ENCODE measurements at places on chromosomes 2 and 18.

GRCh38 chr2:203327582-203327900 is 653 bp upstream of the ABI2 start:
- peak overlapping the region; percentile 81 for H3K4me3 ChIP-seq
- H3K27ac ChIP-seq: peak overlapping the region; percentile 21
- peaks cover 3% of the 10 kb centered on the region for H3K36me3 ChIP-seq
- H3K27me3 ChIP-seq: peaks cover 3% of the 10 kb centered on the region
- no peak for DNase-seq
- peaks cover 28% of the 10 kb centered on the region for H3K4me1 ChIP-seq

DNA sequence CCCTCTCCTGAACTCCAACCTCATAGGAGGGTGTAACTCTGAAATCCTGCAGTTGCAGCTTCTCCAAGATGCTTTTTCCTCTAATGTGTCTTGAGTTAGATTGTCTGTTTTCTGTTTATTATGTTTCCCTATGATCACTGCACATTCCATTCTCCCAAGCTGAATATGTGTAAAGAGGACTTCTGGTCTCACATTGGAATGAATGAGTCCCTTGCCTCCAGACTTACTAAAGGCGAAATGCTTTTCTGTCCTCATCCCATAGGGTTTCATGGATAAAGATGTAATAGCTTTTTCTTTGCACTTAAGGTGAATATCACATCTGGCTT is 35.5 kb upstream of the CYP27A1 start:
- peaks cover 3% of the 10 kb centered on the region for H3K4me1 ChIP-seq
- no peak for DNase-seq
- no peak overlapping the region for H3K4me3 ChIP-seq
- no peak overlapping the region for H3K27ac ChIP-seq
- peaks cover 41% of the 10 kb centered on the region for H3K36me3 ChIP-seq
- H3K27me3 ChIP-seq: no peaks in the 10 kb centered on the region

DNA sequence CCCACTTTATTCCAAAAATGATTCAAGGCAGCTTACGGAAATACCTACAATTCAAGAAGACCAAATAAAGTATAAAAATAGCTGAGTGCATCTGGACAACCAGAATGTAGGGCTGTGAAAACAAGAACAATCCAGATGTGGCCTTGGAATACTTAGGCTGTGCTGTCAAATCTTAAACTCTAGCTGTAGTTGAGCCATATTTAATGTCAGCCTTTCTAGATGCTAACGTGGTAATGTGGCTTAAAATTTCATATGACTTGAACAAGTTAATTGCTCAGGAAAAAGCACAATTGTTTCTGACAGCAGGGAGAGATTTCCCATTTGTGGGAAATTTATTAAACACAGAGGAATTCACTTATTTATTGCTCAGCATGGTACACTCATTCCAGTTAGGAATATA is 14.6 kb upstream of the NAPG start:
- no peak for DNase-seq
- H3K36me3 ChIP-seq: no peaks in the 10 kb centered on the region
- H3K27me3 ChIP-seq: peaks cover 26% of the 10 kb centered on the region
- H3K27ac ChIP-seq: no peak overlapping the region
- H3K4me1 ChIP-seq: no peaks in the 10 kb centered on the region

DNA sequence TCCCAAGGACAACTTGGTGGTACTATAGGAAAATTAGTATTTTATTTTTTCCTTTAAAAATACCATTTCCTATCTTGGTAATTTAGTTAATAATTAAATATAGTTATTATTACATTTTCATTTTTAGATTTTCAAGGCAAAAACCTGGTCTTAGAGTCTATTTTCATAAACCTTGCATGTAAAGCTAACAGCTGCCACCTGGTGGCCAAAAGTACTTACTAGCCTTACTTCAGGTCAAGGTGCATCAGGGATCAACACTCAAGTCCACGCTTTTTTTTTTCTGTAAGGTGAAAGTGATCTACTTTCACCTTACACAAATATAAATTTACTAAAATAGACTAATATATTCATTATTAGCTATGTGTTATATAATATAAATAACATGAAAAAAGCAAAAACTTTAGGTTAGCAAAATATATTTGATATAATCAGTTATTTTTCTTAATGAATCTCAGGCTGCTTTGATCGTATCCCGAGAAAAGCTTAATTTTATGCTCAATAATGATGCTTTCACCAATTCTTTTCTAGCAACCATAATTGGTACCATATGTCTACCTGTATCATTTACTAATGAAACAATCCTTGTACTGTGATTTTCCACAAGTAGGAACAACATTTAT is 62.5 kb downstream of the RELCH start:
- H3K4me1 ChIP-seq: no peaks in the 10 kb centered on the region
- H3K4me3 ChIP-seq: no peak overlapping the region
- H3K36me3 ChIP-seq: peaks cover 16% of the 10 kb centered on the region
- H3K27ac ChIP-seq: no peak overlapping the region
- H3K27me3 ChIP-seq: no peaks in the 10 kb centered on the region
- DNase-seq: peak; percentile 84

DNA sequence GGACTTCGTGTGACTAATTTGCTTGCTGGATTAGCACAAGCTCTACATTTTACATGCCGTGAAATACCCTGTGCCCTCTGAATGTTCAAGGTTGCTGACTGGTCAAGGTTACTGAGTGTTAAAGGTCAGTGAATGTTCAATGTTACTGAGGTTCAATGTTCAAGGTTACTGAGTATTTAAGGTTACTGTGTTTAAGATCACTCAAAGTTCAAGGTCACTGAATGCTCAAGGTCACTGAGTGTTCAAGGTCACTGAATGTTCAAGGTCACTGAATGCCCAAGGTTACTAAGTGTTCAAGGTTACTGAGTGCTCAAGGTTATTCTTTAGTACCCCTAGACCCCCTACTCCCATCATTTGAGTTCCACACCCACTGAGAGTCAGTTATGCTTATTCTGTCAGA is 277.6 kb downstream of the CLIP4 start:
- no peaks in the 10 kb centered on the region for H3K4me1 ChIP-seq
- no peaks in the 10 kb centered on the region for H3K36me3 ChIP-seq
- H3K27ac ChIP-seq: no peak overlapping the region
- H3K4me3 ChIP-seq: no peak overlapping the region
- DNase-seq: no peak

GRCh38 chr18:37640504-37640903 is 74.9 kb upstream of the CELF4 start:
- no peak for DNase-seq
- no peak overlapping the region for H3K27ac ChIP-seq
- H3K4me1 ChIP-seq: no peaks in the 10 kb centered on the region
- H3K27me3 ChIP-seq: no peaks in the 10 kb centered on the region

DNA sequence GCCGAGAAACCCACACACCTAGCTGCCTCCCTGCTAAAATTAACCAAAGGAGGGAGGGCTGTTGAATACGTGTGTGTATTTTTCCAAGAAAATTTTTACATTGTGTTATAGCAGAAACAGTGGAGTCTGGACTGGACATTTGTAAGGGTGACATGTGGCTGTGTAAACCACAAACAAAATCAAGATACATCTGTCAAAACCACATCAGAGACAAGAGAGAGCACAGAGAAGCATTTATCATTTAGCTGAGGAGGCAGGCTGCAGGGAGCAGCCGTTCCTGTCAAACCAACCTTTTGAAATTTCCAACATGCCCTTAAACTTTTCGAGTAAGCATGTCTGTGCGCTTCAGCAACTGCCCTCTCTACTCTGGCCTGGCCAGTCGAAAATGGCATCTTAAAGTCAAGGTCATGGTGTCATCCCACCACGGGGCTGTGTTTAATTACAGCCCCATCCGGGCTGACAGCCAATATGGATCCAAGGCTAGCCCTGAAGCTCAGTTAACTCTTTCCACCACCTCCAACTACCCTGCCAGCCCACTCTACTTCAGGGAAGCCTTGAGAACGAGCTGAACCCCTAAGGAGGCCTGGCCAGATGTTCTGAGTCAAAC is 8.4 kb downstream of the BCL11A start:
- peaks cover 9% of the 10 kb centered on the region for H3K4me1 ChIP-seq
- H3K27me3 ChIP-seq: peaks cover 50% of the 10 kb centered on the region
- no peak for DNase-seq
- no peak overlapping the region for H3K4me3 ChIP-seq
- no peaks in the 10 kb centered on the region for H3K36me3 ChIP-seq

GRCh38 chr2:11123001-11123809 is 32.1 kb upstream of the SLC66A3 start:
- peaks cover 39% of the 10 kb centered on the region for H3K27me3 ChIP-seq
- no peak overlapping the region for H3K4me3 ChIP-seq
- no peak for DNase-seq
- peaks cover 12% of the 10 kb centered on the region for H3K4me1 ChIP-seq

DNA sequence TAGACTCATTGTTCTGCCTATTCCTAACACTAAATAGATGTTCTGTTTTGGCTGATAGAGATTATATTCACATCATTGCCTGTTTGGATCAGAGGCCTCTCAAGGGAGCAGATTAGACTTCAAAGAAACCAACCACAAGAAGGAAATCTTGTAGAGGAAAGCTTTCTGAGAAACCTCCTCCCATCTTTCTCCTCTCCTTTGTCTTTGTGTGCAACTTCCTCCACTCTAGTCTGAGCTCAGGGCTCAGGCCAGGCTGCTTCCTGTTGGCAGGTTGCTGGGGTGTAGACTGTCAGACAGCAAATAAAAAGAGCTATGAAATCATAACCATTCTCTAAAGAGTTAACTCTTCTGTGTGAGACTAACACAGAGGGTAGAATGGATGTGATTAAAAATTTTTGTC is 113.0 kb downstream of the TGFA start:
- peaks cover 16% of the 10 kb centered on the region for H3K27me3 ChIP-seq
- H3K36me3 ChIP-seq: peaks cover 7% of the 10 kb centered on the region
- peak; percentile 69 for DNase-seq
- H3K4me3 ChIP-seq: peak overlapping the region; percentile 19
- H3K4me1 ChIP-seq: peaks cover 59% of the 10 kb centered on the region

- no peaks in the 10 kb centered on the region for H3K36me3 ChIP-seq
- no peak for DNase-seq
Measured at GRCh38 chr18:57855551-57855950, 52.4 kb upstream of the ATP8B1 start.

GRCh38 chr2:32632089-32632488 is 4.2 kb downstream of the TTC27 start:
- H3K4me1 ChIP-seq: peaks cover 25% of the 10 kb centered on the region
- H3K36me3 ChIP-seq: peaks cover 10% of the 10 kb centered on the region
- H3K27ac ChIP-seq: no peak overlapping the region
- no peak overlapping the region for H3K4me3 ChIP-seq

GRCh38 chr2:85001595-85001994 is 30.6 kb downstream of the KCMF1 start:
- peaks cover 19% of the 10 kb centered on the region for H3K36me3 ChIP-seq
- H3K4me1 ChIP-seq: peaks cover 48% of the 10 kb centered on the region
- no peak for DNase-seq
- H3K27me3 ChIP-seq: no peaks in the 10 kb centered on the region

DNA sequence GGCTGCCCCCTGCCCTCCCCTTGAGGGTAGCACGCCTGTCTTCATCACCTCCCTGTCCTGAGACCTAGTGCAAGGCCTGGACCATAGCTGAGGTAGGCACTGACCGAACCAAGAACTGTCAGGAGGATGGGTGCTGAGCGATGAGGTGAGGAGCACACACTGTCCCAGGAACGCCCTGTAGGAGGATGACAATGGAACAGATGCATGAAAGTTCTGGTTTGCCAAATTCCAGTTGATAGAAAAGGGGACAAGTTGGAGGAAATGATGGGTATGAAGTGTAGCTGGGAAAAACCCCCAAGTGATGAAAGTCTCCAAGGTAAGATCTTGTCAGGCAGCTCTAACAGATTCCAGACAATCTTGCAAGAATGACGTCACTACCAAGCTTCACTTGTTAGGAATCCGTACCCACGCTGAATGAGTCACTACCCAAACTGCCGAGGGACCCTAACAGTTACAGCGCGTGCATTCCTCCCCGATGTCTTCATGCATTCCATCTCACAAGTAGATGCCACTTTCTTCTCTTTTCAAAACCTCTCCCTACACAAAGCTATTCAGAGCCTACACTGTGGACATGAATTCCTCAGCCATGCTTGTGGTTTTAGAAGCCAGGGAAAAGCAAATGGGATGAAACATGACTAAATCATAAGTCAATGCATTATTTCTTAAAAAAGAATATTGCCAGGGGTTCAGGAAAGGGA is 27.6 kb downstream of the MRPL33 start:
- H3K27me3 ChIP-seq: no peaks in the 10 kb centered on the region
- H3K27ac ChIP-seq: no peak overlapping the region
- H3K4me3 ChIP-seq: no peak overlapping the region
- DNase-seq: no peak

DNA sequence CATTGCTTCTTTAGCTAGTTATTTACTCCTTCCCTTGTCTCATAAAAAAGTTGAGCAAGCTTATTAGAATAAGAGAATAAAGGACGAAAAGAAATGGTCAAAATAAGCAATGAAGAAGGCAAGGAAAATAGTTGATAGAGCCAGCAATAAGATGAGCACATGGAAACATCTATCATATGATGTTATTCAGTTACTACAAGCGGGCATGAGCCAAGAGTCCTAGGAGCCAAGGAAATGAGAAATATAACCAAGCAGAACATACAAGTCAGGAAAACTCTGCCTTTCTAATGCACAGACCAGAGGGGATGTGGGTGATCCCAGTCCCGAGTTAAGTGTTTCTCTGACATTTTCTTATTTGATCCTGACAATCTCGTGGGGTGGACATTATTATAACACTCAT is 33.9 kb downstream of the INO80C start:
- H3K27me3 ChIP-seq: peaks cover 4% of the 10 kb centered on the region
- H3K27ac ChIP-seq: no peak overlapping the region
- no peak for DNase-seq
- H3K36me3 ChIP-seq: no peaks in the 10 kb centered on the region

GRCh38 chr18:35513181-35513936 is 15.6 kb upstream of the INO80C start:
- H3K27me3 ChIP-seq: peaks cover 3% of the 10 kb centered on the region
- no peak overlapping the region for H3K27ac ChIP-seq
- no peak for DNase-seq
- no peaks in the 10 kb centered on the region for H3K4me1 ChIP-seq
- H3K36me3 ChIP-seq: no peaks in the 10 kb centered on the region

DNA sequence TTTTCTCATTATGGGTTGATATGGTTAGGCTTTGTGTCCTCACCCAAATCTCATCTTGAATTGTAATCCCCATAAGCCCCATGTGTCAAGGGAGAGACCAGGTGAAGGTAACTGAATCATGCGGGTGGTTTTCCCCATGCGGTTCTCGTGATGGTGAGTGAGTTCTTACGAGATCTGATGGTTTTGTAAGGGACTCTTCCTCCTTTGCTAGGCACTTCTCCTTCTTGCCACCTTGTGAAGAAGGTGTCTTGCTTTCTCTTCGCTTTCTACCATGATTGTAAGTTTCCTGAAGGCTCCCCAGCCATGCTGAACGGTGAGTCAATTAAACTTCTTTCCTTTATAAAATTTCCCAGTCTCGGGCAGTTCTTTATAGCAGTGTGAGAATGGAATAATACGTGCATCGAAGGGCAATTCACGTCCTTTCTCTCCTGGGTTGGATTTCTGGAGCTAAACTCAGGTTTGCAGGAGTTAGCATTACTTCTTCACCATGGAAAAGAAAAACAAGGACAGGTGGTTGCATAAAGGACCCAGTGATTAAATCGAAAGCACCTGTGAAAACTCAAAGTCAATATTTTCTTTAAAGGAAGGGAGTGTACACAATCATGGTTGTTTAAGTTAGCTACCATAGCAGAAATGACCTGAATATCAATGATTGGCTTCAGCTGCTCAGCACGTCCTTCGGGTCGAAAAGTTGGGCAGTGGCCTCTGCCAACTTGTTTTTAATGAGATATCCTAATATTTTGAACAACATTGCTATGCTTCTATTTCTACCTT is 54.1 kb downstream of the CDC42EP3 start:
- no peaks in the 10 kb centered on the region for H3K27me3 ChIP-seq
- peaks cover 3% of the 10 kb centered on the region for H3K36me3 ChIP-seq
- no peak for DNase-seq
- H3K27ac ChIP-seq: peak overlapping the region; percentile 65
- H3K4me3 ChIP-seq: no peak overlapping the region

Measured in activated naive CD4-positive, alpha-beta T cell treated with anti-CD3 and anti-CD28 coated beads, Interleukin-2, amount 10 ng/mL, durations not matched to agents 7 days and 5 days (primary cell).